Activated CD4-positive, alpha-beta T cell treated with anti-CD3 and anti-CD28 coated beads, Interleukin-2, amount 10 ng/mL, durations not matched to agents 7 days and 5 days (primary cell): ENCODE measurements at places on chromosomes 3 and 15. TPM values are rescaled to one million over a fixed set of nuclear protein-coding genes. Genes with fewer than 3 reads are reported as not detected.

The ANKRD63 gene
- total RNA-seq, result 0.17 TPM

The SELENOT gene
- total RNA-seq, result 108 TPM

The ACTL6A gene
- 88.7 TPM for total RNA-seq

The TRPM1 gene
- not detected for total RNA-seq

The SCAANT1 gene
- total RNA-seq, result not detected

The SLC24A1 gene
- 5.4 TPM for total RNA-seq

The TPRG1 gene
- 1.2 TPM for total RNA-seq

The ONECUT1 gene
- total RNA-seq, result not detected

The FEZF2 gene
- not detected for total RNA-seq

The PLIN1 gene
- total RNA-seq, result not detected

The IL17RC gene
- total RNA-seq, result 0.52 TPM

The GOLGA8K gene
- 1.2 TPM for total RNA-seq

The CXCR6 gene
- total RNA-seq, result 18.0 TPM

The RBMS3 gene
- total RNA-seq, result 0.25 TPM

The SEMA3B gene
- total RNA-seq, result 0.37 TPM

The RASGRF1 gene
- total RNA-seq, result not detected

The ITPKA gene
- not detected for total RNA-seq
